ENCODE measurements at places on chromosomes 3 and 15. TPM values are rescaled to one million over a fixed set of nuclear protein-coding genes. Genes with fewer than 3 reads are reported as not detected.

Gene RPLP1
- total RNA-seq: 1,605 TPM

Gene MASP1
- not detected for total RNA-seq

Gene DUOXA2
- not detected for total RNA-seq

Gene IFT57
- total RNA-seq: 25.1 TPM

Gene PLSCR1
- 257 TPM for total RNA-seq

Gene SERPINI2
- not detected for total RNA-seq

Gene BCL2A1
- 12.0 TPM for total RNA-seq

All from activated CD8-positive, alpha-beta memory T cell treated with anti-CD3 and anti-CD28 coated beads, Interleukin-2, amount 10 ng/mL, durations not matched to agents 7 days and 5 days (primary cell).